ENCODE measurements at places on chromosomes 6 and 20.
A peak's percentile ranks its signal among the peaks of the same experiment; 100 is the strongest.

GRCh38 chr20:34916774-34917354, 38.7 kb downstream of the GSS start:
- DNase-seq, result no peak

DNA sequence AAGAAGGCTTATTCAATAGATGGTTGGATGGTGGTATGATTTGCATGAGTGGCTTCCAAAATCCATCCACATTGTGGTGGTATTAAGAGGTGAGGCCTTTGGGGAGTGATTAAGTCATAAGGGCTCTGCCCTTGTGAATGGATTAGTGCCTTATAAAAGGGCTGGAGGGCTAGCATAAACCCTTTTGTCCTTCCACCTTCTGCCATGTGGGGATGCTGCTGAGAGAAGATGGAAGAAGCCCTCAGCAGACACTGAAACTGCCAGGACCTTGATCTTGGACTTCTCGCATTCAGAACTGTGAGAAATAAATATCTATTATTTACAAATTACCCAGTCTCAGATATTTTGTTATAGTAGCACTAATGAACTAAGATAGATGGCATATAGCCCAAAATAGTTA, 27.8 kb upstream of the SRPK1 start:
- no peak for DNase-seq

DNA sequence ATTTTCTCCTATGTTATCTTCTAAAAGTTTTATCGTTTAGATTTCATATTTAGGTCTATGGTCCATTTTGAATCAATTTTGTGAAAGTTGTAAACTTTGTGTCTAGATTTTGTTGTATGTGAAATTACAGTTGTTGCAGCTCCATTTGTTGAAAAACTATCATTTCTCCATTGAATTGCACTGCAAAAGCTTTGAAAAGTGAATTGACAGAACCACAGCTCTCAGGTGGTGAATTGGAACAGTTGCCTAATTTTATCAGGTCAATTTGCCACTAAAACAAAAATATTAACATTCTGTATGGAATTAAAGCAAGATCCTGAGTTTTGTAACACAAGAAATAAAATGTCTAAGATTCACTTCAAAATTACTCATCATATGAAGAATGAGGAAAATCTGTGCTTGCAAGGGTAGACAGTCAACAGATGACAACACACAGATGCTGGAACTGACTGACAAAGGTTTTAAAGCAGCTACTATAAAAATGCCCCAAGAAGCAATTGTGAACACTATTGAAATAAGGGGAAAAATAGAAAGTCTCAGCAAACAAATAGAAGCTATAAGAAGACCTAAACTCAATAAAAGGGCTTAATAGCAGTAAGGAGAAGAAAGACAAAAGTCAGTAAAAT, 346.7 kb downstream of the PAX1 start:
- no peak for DNase-seq

- no peak for DNase-seq
Observed at GRCh38 chr20:63294536-63294900, 1.5 kb downstream of the COL20A1 start.

DNA sequence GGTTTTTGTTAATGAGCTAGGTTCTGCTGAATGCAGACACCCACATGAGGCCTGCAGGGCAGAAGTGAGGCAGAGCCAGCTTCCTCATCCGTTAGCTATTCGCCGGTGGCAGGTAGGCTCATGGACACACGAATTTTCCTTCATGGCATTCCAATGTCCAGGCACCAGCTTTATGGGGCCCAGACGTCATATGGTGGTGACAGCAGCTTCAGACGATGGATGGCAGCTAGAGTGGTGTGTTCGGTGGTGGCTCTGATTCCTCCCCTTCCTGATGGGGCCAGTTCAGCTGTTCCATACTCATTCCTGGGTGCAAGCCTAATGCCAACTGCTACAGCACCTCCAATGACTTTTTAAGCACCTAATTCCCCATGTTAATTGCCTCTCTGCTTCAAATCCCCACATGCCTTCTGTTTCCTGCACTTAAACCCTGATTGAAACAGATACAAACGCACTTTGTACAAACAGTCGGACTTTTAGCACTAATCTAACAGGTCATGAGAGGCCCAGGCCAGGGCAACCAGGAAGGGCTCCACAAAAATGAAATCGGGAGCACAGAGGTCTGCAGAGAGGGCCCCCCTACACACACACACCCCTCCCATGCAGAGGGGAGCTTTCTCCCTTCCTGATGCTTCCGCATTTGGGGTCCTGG, 35.7 kb upstream of the MLN start:
- peak; percentile 51 for DNase-seq

DNA sequence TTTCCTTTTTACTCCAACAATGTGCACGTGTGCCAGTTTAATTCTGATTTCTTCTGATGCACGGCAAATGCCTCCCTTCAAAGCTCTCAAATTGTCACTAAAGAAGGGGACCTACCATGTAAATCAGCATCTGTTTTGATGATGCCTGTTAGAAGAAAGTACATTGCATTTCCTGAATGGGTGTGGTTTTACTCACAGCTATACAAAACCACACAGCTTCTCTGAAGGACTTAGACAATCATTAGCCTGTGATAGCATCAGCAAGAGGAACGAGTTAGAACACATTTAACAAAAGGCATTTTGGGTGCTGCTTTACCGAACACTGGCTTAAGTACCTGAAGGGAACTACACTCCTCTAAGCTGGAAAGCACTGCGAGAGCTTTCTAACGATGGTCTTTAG, 109.4 kb downstream of the ATXN1 start:
- no peak for DNase-seq

DNA sequence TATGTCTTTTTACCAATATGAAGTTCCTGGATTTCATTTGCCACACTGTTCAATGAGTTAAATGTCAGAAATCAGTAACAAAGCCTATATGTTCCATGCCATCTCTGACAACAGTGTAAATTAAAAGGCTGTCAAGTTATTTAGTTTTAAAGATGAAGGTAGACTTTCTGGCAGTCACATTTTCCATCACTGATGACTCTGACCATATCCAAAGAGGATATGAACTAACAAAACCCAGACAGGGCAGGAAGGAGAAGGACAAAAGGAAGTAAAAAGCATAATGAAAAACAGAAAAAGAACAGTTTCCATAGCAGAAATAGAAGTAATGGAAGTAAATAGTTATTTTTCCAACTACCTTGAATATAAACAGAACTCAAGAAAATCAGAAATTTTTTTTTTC, 242.3 kb downstream of the UBE3D start:
- DNase-seq, result no peak

- DNase-seq, result no peak
Observed at GRCh38 chr20:57649617-57650015, 29.4 kb upstream of the ZBP1 start.

DNA sequence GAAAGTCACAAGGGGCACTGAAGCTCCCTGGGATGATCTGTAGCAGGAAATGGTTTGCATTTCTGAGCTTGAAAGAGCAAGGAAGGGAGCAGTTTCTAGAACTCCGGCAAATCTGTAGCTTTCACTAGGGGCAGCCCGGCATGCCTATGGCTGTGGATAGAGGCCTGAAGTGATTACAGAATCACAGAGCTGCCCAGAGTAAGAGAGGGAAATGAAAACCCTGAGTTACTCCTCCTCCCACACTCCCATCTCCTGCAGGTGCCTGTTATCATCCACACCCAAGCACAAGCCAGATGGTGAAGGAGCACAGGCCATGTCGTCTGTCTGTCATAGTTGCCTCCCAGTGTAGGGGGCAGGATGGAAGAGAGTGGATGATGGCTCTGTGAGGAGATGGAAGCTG, 37.1 kb downstream of the HLA-F start:
- DNase-seq, result no peak

DNA sequence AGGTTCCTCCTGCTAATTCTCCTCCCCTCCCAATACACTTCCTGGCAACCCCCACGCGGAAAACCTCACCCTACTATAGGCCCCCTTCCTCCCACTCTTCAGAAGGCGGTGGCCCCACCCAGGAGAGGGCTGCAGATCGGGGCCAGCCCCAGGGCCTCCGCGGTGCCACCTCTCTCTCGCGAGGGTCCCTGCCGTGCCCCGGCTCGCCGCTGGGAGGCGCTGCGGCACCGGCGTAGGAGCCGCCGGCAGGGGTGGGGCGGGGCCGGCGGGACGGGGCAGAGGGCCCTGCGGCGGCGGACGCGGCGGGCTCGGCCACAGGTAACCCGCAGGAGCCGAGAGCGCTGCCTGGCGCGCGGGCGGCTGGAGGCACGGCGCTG, at the start of gene ANKRD6:
ANKRD6 (plus strand) TSS at position 278 of the 377 bp plus-strand sequence. CDS start 133,825 bp downstream, outside the sequence.
- peak; percentile 64 for DNase-seq

DNA sequence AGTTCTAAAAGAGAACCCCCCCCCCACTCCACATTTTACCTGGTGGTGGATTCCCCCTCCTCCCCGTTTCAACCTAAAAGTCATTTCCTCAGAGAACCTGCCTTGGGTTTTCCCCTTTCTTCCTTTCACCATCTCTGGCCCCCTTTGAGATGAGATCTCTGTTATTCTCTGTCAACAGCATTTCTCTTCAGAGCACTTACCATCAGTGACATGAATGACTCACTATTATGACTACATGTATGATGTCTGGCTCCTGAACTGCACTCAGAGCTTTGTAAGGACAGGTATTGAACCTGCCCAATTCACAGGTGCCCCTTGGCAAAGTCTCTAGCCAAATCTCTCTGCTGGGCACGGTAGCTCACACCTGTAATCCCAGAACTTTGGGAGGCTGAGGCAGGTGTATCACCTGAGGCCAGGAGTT, 61.4 kb upstream of the JARID2 start:
- DNase-seq, result no peak

DNA sequence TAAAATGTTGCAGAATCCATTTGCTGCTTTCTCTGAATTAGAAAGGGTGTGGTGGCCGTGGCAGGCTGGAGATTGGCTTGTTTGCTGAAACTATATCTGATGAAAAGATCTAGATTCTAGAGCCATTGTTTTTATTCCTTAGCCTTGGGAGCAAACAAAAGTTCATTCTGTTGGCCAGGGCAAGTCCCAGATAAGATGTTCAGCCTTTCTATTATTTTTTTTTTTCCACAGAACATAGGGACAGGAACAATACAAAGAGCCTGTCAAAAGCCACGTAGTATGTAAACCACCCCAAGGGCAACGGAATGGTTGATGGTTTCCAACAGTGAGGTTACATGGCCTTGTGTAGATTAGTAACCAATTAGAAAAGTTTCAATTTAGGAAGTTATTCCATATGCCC, 119.9 kb upstream of the SLC22A16 start:
- no peak for DNase-seq

DNA sequence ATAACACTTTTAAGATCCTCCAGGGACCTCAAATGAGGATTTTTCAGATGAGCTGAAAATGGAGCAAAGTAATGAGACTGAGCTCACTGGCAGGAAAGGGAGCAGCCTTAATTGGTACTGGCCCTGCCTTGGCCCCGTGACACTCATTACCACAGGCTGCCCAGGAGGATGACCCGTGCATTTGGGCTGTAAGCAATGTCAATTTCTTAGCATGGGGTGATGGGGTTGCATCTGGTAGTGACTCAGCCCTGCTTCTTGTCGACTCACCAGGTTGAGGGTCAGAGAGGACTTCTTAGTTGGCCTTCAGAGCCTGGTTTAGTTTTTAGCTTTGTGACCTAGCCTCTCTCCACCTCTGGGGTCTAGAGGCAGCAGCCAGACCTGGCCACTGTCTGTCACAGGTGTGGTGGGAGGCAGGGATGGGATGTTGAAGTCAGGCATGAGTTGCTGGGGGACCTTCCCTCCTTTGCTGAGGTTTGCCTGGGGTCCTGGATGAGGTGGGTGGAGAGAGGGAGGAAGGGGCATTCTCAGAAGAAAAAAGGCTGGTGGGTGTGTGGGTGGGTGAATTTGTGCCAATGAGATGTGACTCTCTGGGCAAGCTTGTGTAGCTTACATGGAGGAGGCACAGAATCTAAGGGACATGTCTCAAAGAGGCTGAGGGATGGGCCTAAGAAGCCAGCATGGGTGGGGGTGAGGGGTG, 25.9 kb upstream of the EPB41L1 start:
- no peak for DNase-seq

DNA sequence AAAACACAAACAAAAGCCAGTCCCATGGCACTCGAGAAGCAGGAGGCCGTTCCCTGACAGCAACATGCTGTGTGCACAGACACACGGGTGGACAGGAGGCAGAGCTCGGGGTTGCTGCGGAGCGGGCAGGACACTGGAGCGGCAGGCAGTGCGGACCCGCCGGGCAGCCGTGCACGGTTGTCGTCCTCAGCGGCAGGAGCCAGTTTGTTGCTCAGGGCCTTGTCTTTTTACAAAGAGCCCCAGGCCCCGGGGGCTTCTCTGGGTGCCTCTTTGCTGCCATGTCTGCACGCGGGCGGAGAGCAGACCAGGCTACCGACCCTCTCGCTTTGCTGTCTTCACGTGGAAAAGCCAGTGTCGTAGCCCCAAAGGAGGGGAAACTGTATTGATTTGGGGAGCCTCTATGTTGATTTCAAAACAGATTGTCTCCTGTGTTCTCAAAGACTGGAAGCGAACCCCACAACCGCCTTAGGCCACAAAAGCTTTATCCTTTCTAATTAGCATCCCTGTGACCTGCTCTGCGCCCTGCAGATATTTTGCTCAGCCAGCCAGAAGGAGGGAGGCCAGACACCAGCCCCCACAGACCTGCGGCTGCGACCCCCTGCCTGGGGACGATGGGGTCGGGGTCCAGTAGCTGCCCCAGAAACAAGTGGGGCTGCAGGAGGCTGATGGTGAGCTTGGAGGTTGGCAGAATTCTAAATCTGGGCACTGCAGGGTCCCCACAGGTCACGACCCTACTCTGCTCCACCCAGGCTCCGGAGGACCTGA, 50.2 kb downstream of the ERMARD start:
- DNase-seq, result no peak

GRCh38 chr6:19121521-19121920, 715.6 kb upstream of the ID4 start:
- DNase-seq, result no peak

DNA sequence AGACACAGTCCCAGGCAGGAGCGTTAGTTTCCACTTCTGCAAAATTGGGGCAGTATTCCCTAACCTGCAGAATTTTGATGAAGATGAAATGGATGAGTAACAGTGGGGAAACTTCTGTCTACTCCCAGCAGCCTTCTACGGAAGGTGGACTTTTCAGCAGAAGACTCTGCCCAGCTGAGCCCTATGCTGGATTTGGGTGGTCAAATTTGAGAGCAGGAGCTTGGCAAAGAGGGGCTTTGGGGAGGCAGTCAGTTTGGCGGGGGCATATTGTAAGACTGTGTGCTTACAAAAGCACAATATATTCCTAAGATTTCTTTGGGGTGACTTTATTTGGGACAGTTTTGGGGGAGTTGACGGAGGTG, 5.4 kb upstream of the SDCBP2 start:
- DNase-seq, result no peak

Measured in D721Med (cell line).